ENCODE measurements at places on chromosomes 2 and 18.

GRCh38 chr2:54704238-54704637, 19.2 kb upstream of the EML6 start:
- DNase-seq, result no peak

GRCh38 chr2:59585655-59586054, 967.8 kb downstream of the BCL11A start:
- peak; percentile 51 for DNase-seq

DNA sequence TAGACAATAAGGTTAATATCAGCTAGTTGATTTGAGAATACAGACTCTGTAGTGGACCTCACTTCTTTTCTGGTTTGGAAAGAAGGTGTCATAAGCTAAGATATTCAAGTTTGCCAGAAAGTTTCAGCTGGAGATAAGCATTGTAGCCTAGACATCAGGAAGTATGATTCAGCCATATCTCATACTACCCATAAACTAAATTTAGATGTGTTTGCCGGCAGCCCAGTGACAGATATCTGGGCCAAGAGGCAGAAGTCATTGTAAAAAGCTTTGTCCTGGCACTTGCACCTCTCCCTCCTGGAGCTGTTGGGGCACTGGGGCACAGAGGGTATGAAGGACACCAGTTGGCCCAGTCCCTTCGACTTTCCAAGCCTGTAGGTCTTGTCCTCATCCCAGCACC, 128.0 kb downstream of the EPHA4 start:
- no peak for DNase-seq

GRCh38 chr2:127166231-127166860, 53.8 kb downstream of the CYP27C1 start:
- no peak for DNase-seq

GRCh38 chr2:39145906-39146421, 25.1 kb upstream of the SOS1 start:
- no peak for DNase-seq

- DNase-seq, result no peak
Observed at GRCh38 chr2:188319838-188320237, 28.2 kb downstream of the GULP1 start.

DNA sequence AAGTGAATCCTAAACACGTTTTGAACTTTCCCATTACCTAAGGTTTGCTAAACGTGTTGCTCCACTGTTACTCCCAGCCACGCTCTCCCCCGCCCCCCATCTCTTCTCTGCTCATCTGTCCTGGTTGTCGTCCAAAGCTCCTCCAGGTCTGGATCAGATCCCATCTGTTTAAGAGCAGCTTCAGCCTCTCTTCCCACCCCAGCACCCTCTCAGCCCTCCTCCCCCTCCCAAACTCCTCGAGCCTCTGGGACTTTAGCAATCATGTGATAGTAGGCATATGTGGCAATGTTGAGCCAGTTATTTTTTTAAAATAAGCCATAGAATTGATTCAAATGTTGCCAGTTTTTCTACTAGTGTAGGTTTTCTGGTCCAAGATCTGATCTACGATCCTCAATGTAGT, 20.0 kb upstream of the LPIN1 start:
- no peak for DNase-seq

- no peak for DNase-seq
Observed at GRCh38 chr2:219142329-219142728, 18.3 kb downstream of the NHEJ1 start.

DNA sequence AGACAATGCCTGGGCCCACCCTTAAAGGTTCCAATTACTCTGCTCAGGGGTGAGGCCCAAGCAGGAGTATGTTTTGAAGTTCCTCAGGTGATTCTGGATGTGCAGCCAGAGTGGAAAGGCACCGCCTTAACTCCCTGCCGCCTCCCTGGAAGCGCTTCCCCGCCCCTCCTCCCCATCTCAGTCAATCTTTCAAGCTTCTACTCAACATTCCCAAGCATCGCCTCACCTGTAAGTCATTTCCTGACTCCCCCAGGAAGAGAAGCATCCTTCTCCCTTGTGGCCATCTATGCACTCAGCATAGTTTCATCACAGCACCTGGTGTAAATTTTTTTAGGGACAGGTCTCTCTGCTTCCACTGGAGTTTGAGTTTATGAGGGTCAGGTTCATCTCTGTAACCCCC, 67.5 kb downstream of the MYL12B start:
- no peak for DNase-seq

- no peak for DNase-seq
Observed at GRCh38 chr2:98892871-98893270, 43.2 kb downstream of the CRACDL start.

DNA sequence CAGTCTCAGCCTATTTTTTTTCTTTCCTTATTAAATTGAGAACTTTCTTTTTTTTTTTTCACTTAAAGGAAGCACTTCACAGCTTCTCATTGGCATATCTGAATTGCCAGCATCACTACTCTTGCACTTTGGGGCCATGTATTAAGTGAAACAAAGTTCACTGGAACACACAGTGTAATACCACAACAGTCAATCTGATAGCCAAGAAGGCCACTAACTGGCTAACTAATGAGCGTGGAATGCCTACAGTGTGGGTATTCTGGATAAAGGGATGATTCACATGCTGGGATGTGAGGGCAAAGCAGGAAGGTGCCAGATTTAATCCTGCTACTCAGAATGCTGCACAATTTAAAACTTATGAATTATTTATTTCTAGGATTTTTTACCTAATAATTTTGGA, 11.7 kb upstream of the C18orf63 start:
- DNase-seq, result no peak

DNA sequence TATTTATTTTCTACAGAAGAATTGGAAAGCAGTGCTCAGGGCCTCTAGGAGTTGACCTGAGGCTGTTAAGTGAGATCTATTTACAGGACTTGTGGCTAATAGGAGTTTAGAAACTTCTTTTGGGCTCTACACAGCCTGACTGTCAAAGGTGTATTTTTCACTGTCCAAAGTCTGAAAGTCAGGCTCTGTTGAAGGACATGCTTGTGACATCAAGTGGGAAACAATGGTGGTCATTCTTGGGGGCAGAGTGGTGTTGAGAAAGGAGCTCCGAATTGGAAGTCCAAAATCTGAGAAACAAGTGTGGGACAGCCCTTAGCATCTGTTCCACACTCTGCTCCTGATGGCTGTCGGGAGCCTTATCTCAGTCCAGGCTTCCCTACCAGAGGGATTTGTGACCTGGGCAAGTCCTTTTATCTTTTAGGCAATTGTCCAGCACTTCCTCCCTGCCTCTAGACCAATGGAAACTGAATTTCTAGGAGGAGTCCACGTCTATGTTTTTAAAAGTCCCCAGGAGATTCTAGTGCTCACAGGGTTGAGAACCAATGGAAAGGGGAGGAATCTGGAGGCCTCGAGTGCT, 76.4 kb downstream of the LIPG start:
- DNase-seq, result no peak

- DNase-seq, result no peak
Observed at GRCh38 chr2:62184512-62185230, 11.2 kb upstream of the B3GNT2 start.

- DNase-seq, result no peak
Observed at GRCh38 chr2:102983786-102984185, 222.0 kb downstream of the TMEM182 start.

GRCh38 chr2:169765523-169765922, 31.9 kb downstream of the KLHL23 start:
- DNase-seq, result no peak

DNA sequence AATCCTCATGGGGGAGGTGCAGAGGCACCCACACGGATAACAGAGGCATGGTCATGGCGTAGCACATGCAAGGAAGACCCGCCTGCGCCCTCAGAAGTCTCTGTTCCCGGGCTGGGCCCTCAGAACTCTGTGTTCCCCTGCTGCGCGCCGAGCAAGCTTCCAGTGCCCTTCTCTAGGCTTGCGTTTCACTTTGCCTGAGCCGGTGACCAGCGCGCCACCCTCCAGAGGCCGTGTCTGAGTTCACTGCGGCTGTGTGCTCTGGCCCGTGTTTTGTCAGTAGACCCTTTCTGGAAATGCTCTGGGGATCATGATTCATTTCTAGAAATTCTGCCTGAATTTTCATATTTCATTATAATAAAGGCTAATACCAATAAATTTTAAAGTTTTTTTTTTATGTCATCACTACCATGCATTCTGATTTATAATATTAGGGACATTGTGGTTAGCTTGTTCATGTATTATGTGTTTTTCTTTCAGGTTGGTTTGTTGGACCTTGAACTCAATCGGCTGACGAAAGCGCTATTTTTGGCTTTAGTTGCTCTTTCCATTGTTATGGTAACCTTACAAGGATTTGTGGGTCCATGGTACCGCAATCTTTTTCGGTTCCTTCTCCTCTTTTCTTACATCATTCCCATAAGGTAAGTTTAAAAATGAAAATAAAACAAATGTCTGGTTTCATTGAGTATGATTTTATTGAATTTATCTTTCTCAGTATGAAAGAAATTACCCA, 142.7 kb upstream of the NFATC1 start:
- no peak for DNase-seq

DNA sequence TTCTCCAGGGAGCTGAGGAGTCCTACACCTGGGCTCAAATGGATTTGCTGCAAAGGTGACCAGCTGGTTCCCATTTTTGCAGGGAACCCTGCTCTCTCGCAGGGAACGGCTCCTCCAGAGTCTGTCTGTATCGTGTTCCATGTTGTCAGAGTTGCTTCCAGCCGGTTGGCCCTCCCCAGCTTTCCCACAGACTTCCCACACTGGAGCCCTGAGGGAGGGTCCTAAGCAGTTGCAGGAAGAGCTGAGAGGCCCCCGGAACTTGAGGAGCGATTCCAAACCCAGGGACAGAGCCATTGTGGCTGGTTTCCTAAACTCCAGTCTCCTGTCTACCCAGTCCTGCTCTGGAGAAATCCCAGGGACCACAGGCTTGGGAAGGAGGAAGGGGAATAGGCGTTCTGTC, 121.7 kb upstream of the PPP1CB start:
- DNase-seq, result no peak

DNA sequence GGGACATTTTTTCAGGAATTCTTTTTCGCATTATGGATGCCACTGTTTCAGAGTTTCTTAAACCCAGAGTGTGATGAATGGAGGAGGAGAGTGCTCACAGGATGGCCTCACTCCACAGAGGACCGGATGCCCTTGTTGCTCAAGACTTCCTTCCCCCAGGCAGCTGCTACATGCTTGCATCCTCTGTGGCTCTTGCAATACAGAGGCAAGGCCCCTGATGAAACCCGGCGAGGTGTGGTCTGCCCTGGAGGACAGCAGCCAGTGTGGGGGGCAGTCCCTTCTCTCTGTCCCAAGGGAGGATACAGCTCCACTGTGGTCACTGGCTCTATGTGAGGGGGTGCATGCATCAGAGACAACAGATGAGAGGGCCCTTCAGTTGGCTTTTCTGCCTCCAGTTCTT, 109.6 kb downstream of the SH3RF3 start:
- no peak for DNase-seq

DNA sequence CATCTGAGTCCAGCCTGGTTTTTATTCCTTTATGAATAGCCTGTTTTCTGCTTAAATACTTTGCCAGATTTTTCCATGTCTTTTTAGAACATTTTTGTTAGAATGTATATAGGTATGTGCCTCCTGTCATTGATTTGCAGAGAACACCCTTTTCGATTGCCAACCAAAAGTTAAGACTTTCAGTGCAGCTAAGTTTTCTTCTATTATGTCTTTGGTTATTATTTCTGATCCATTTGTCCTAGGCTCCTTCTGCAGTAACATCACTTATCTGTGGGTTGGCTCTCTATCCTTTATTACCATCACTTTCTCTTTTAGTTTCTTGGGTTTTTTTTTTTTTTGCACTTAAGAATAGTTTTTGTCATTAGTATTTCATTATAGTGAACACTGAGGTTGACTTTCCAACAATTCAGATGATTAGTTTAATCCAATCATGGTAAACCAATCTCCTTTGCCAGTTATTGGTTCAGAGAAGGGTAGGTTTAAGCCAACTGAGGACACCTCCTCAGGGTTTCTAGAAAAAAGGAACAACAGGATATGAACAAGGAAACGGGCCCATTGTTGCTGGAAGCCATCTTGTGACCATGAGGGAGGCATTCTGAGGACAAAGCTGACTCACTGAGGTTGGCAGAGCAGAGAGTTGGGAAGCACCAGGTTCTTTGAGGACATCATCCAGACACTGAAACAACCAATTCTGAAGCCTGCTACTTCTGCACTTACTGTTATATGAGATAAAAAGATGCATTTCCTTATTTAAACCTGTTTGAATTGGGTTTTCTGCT, 37.9 kb upstream of the GBX2 start:
- no peak for DNase-seq
